Stimulated activated CD8-positive, alpha-beta memory T cell treated with anti-CD3 and anti-CD28 coated beads, Interleukin-2, amount 100 ng/mL, for 1 hour (primary cell): ENCODE measurements at places on chromosomes 6 and 20.

GRCh38 chr20:53020834-53021233 is 48.7 kb downstream of the TSHZ2 start:
- DNase-seq, result no peak

DNA sequence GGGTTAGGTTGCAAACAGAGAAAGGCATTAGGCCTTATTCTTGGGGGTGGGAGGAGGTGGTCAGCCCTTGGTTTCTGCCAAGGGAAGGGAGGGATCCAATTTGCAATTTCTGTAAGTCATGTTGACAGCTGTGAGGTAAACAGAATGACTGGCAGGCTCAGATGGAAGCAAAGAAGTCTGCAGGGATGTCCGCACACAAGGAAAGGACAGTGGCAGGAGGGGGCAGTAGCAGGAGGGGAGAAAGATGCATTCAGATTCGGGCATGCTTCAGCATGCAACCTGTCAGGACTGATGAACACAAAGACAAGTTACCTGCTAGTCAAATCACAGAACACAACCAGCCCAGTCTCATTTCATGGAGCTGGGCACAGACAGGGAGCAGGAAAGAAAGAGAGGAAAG is 217.9 kb upstream of the FOXA2 start:
- no peak for DNase-seq

DNA sequence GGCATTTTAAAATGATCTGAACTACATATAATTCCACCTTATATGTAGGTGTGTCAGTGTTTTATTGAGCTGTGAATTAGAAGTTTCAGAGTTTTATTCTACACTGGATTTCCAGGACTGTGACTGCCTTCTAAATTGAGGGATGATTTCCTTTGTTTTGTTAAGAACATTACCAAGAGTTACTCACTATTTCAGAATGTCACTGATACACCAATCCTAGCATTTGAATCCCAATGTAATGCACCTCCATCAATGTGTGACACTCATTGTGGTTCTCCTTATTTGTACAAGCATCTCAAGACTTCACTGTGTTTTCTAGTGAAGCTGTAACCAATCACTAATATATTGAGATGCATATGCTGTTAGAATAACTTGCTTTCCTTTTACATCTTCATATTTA is 86.8 kb downstream of the PLCB1 start:
- DNase-seq, result no peak

DNA sequence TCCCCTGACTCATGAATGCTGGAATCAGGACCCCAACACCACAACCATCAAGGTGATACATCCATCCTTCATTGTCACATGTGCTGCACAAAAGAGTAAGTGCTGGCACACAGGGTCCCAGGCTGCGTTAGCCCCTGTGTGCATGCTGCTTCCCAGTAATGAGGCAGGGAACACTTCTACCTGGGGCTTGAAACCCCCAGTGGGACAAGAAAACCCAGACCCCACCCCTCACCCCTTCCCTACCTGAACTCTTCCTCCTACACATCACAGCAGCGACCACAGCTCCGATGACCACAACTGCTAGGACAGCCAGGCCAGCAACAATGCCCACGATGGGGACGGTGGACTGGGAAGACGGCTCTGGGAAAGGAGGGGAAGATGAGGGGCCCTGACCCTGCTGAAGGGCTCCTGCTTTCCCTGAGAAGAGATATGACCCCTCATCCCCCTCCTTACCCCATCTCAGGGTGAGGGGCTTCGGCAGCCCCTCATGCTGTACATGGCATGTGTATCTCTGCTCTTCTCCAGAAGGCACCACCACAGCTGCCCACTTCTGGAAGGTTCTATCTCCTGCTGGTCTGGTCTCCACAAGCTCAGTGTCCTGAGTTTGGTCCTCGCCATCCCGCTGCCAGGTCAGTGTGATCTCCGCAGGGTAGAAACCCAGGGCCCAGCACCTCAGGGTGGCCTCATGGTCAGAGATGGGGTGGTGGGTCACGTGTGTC is 2.0 kb downstream of the HLA-B start:
- DNase-seq, result no peak

DNA sequence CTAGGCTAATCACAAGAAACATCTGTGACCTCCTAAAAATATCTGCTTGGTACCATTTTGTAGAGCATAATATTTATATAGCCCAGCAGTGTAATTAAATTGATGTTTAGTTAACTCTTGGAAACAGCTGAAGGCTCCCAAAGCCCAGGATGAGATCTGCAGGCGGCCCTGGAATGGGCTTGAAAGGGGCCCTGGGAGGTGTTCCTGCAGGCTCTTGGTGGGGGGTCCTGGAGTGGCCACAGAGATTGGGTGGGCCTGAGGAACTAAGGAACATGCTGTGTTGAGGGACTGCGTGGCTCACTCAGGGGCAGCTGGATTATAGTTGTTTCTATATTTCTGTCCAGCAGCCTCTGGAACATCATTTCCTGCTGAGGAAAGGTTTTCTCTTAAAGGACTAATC is 9.2 kb downstream of the SCP2D1 start:
- no peak for DNase-seq

DNA sequence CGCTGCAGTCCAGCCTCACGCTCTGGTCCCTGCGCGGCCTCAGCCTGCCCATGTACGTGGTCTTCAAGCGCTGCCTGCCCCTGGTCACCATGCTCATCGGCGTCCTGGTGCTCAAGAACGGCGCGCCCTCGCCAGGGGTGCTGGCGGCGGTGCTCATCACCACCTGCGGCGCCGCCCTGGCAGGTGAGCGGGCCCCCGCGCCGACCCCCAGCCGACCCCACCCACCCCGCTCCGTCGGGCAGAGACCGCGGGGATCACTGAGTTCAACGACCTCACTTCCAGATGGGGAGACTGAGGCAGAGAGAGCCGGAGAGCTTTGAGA is 545 bp downstream of the SLC35D3 start:
- DNase-seq, result no peak

DNA sequence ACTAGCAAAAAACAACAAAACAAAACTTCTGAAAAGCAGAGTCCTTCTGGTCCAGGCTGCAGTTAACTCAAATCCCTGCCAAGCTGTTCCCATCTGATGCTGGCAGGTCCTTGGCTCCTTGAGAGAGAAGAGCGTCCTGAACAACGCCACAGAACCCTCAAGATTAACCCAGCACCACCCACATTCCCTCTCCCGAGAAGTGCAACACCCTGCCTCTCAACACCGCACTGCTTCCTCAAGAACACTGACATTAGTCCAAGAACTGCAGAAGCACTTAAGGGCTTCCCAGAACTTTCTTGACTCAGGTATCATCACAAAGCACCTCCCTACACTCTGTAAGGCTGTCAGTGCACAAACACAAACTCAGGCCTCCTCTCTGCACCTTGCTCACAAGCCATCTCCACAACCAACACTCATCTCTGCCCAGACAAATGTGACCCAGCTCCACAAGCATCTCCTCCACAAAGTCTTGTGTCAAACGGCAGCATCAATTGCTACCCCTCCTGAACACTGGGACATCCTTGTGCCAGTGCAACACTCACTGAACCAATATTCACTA is 7.5 kb downstream of the MRPL14 start:
- no peak for DNase-seq

GRCh38 chr20:2805689-2806350 is 5.4 kb upstream of the CPXM1 start:
- DNase-seq, result no peak

- no peak for DNase-seq
Observed at GRCh38 chr6:168050881-168051586, 28.0 kb downstream of the FRMD1 start.

DNA sequence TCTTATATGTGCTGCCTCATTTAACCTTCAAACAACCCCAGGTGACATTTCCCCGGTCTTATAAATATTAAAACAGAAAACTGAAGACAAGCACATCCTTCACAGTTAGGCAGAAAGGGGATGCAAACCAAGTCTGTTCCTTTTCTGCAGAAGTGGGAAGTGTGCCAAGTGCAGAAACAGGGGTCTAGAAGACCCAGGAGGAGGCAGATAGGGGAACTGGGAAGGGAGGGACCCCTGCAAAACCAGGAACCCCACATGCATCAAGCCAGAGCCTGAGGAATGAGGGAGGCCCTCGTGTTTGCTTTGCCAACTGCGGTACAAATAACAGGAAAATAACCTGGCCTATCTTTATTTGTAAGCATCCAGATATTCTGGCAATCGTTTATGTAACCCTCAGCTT is 17.0 kb upstream of the CST3 start:
- no peak for DNase-seq

DNA sequence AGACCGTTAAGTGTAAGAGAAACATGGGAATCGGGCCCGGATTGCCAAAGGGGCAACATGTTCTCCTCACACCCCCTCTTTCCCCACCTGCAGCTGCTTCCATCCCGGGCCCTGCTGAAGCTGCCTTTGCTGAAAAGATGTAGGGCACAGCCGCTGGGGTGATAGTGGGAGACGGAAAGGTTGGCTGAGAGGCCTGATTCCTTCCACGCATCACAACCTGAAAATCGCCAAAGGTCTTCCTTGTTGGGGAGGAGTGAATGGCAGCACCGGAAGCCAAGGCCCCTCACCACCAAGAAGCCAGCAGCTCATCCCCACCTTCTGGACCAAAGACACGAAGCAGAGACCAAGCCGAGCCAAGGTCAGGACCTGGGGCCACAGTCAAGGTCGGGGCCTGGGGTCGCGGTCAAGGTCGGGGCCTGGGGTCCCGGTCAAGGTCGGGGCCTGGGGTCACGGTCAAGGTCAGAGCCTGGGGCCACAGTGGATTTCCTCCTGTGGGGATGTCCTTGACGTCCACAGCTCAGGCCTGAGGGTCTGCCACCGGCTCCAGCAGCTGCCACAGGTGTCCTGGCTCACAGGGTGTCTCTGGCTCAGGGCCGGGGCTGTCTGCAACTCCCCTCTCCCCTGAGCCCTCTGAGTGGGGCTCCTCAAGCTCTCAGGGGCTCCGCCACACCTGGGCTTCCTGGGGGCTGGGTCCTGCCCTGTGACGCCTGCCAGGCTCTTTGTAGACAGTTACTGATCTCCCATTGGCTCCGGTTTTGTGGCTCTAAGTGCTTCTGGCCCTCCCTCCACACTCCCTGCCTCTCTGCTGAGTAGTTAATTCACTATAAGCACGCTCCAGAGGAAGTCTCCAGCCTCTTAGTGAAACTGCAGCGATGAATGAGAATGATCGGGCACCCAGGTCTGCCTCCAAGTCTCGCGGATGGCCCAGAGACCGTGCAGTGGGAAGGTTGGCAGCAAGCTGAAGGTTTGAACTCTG is 5.5 kb upstream of the CHRNA4 start:
- no peak for DNase-seq

DNA sequence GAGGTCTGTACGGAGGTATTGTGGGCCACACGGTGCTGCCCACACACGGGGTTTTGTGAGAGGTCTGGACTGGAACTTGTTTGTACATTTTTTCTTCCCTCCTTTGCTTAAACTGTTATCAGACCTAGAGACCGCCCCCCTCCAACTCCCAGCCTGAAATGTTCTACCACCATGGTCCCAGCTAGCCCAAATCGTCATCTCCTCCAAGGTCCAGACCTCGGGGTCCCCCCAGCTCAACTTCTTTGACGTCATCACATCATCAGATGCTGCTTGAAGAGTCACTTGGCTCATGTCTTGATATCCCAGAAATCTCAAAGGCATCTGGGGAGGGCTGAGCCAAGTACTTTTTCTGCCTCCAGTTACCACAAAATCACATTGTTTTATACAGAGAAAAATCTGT is 2.8 kb upstream of the CCDC170 start:
- DNase-seq, result no peak

DNA sequence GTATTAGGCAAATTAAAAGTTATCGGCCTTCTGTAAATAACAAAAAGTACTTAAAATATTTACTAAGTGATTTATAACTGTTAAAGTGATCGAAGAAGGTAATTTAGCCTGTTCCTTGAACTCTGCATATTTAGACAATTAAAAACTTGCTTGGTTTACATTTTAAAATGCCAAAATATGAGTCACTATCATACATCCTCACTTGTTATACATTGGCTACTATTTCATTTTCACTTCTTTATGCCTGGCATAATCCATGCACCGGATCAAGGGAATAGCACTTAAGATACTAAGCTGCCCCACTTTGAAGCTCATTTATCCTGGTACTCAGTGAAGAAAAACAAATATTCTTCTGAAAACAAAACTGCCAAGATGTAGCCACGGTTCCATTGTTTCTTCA is 344.6 kb downstream of the UBE3D start:
- no peak for DNase-seq
